ENCODE measurements at places on chromosomes 2 and 18. TPM values are rescaled to one million over a fixed set of nuclear protein-coding genes. Genes with fewer than 3 reads are reported as not detected.

NDUFS1 gene
- 81.0 TPM for total RNA-seq

STPG4 gene
- 12.7 TPM for total RNA-seq

- H3K4me1 ChIP-seq = peaks cover 31% of the 10 kb centered on the region
- DNase-seq = no peak
- H3K27me3 ChIP-seq = no peaks in the 10 kb centered on the region
- H3K27ac ChIP-seq = no peak overlapping the region
Observed at GRCh38 chr2:55089726-55090125, 39.5 kb upstream of the RTN4 start.

GRCh38 chr2:38748391-38748790 lies 2.8 kb downstream of the SRSF7 start:
- peaks cover 12% of the 10 kb centered on the region for H3K27me3 ChIP-seq
- H3K36me3 ChIP-seq = peaks cover 86% of the 10 kb centered on the region
- DNase-seq = no peak
- H3K27ac ChIP-seq = peak overlapping the region; percentile 100

GRCh38 chr2:149017116-149017985 lies 21.1 kb upstream of the LYPD6B start:
- H3K4me1 ChIP-seq = peaks cover 22% of the 10 kb centered on the region
- DNase-seq = peak; percentile 82
- H3K36me3 ChIP-seq = no peaks in the 10 kb centered on the region
- no peak overlapping the region for H3K4me3 ChIP-seq
